ENCODE measurements at places on chromosomes 1 and 21.

GRCh38 chr1:67747671-67748546 is 62.9 kb downstream of the GADD45A start:
- DNase-seq: no peak

DNA sequence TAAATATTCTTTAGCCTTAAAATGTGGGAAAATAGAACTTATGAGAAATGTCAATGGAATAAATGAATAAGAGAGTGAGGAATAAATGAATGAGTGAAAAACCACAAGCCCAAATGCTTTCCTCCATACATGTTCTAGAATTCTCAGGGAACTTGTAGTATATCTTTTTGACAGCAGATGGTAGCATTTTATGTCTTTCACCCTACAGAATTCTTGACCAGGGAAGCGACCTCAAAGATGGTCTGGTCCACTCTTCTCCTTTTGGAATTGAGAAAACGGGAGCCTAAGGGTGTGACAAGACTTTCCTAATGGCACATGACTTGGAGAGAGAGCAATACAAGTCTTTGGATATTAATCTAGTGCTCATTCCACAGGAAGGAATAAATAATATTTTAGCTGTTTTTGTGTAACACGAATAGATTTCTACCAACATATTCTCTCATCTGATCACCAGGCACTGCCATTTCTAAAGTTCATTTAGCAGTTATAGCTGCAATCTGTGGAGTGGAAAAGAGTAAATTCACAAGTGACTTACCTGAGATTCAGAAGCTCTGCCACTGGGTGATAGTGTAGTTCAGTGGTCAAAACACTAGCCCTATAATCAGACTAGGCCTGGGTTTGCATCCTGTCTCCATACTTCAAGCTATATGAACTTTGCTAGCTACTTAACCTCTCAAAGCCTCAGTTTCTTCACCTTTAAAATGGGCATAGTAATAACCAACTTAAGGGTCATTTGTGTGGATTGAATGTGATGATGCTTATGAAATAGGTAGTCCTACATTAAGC is 15.0 kb upstream of the F5 start:
- DNase-seq: no peak

GRCh38 chr1:156481527-156481926 is 19.0 kb downstream of the MEF2D start:
- DNase-seq: peak; percentile 28

DNA sequence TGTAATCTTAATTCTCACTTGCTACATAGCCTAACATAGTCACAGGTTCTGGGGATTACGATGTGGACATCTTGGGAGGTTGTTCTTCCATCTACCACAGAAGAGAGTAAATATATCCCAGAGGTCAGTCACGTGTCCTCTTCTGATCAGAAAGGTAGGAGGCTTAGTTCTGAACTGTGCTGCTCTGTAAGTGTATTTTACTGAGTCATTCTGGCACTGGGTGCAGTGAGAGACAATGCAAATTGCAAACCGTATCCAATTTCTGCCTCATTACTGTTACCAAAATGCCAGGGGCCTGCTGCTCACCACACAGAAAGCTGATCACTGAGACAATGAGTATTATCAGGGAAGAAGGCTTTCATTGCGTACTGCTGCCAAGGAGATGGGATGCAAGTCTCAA is 104.0 kb downstream of the GABPA start:
- no peak for DNase-seq

DNA sequence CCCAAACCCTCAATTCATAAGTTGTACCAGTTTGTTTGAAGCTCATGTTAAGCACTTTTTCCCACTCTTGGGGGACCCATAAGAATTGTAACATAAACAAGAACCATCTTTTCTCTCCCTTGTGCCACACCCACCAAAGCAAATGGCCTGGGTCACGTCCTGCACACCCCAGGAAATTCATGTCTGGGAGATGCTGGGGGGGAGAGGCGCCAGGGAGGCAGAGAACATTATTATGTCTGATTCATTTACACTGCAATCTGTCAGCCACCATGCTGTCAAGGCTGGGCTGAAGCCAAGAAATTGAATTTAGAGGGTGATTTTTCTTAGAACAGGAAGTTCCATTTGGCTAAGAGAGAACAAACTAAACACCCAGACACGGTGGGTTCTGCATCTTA is 37.2 kb upstream of the IPO9 start:
- DNase-seq: no peak

- no peak for DNase-seq
Measured at GRCh38 chr21:37452227-37452626, 85.7 kb downstream of the DYRK1A start.

DNA sequence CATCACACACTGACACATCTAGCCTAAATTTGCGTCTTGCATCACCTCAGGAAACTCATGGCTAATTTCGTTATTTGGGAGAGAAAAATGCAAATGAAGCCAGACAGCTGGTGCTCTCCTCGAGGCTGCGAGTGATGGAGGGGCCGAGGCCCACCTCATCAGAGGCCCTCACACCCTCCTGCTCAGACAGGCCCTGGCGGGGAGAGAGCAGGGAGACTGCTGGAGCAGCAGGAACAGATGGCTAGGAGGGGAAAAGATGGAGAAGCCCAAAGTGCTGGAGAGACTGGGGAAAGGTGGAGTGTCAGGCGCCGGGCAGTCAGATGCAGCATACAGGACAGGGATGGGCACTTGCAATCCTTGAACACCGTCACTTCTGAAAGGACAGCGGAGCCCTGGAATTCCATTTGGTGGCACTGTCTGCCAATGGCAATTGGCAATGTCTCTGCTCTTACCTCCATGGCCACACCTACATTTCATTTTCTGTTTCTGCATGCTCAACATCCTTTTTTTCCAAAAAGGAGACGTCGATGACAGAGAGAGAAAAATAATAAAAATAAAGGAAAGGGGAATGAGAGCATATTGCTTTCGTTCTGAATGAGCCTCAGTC is 286.2 kb downstream of the SPATA17 start:
- DNase-seq: no peak

GRCh38 chr1:209667708-209668107 is 7.5 kb upstream of the G0S2 start:
- no peak for DNase-seq

All from central memory CD4-positive, alpha-beta T cell (primary cell).